ENCODE measurements at places on chromosomes 7 and 10.

DNA sequence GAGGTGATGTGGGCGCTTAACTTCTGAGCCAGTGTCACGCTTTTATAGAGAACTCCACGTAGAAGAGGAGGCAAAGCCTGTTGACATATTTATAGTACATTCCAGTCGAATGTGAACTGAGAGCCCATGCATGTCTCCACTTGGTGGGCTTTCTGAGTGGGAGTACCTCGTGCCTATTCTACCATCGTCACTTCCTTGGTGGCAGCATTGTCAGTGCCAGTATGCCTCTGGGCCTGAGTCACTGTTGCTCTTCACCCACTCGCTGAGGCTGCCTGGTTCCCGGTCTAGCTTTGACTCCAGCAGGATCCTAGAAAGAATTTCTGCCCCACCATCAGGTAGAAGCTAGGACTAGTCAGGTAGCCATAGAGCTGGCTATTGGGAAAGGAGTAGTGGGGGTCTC lies 30.0 kb upstream of the CDH23 start:
- DNase-seq = no peak

DNA sequence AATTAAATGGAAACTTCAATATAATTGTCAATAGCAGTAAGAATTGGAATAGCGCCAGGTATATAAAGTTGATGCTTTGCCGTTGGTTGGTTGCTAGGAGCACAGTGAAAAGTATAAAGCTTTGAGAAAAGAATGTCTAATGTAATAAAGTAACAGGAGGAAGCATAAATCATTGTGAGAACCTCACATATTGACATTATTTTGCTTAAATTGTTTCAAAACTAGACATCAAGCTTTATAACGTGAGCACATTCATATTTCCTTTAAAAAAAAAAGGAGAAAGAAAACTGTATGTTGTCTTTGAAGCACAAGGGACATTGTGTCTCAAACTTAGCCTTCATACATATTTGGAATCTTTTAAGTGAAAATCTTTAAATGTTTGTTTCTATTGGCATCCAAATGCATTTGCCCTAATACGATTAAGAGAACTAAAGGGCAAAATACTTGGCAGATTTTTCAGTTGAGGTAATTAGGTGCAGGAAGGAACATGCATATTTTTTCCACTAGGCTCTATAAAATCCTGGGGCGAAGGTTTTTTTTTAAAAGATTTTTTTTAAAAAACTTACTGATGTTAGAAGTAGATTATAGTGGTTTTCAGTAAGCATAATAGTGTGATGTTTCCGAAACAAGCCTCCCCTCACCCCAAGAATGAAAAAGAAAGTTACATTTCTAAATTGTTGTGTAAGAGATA lies 92.4 kb downstream of the ARID5B start:
- no peak for DNase-seq

DNA sequence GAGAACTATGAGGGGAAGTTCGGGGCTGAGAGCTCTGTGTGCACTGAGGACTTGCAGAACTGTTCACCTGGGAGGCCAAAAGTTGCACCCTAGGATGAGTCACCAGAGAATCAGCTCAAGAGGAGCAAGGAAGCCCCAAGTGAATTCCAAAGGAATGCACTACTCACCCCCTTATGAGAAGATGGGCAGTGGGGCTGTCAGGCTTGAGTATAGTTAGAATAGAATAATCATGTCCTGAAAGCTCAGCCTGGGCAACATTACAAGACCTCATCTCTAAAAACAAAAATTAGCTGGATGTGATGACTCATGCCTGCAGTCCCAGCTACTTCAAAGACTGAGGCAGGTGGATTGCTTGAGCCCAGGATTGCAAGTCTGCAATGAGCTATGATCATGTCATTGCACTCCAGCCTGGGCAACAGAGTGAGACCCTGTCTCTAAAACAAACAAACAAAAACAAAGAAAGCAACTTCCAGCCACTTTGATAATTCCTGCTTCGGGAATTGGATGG lies 30.0 kb downstream of the MAP3K8 start:
- DNase-seq = no peak

GRCh38 chr10:21002091-21002878 lies 105.2 kb upstream of the NEBL start:
- no peak for DNase-seq

DNA sequence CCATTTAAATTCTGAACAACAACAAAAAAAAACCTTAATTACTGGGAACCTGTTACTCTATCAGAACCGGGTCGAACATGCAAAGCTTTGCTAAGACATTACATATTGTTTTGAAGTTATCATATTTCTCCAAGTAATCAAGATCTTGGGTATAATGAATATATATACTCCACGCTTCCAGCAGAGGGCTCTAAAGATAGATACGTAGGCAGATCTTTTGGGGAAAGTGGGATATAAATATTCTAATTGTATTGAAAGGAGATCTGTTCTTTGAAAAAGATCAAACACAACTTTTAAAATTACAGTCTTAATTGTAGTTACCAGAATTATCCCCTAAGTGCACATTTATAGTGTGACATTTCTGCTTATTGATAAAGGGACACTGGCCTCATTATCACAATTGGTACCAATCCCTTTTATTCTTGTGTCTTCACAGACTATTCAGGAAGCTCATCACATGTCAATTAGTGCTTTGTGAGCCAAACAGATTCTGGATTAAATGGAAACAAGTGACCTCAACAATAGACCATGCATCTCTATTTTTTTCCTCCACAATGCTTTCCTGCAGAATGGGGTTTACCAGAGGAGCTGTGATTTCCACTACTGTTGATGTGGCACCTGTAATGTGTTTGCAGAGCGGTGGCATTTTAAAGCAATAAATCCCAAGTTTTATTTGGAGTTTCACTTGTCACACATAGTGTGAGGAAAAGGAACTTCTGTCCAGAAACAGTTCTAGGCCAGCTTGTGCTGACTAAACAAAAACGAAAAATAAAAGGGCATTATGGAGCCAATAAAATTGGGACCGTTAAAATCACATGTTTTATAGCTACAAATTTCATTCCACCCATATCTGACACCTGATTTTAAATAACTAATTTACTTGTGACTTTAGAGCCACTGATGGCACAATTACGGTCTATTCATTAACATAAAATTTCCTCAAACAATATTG lies 122.4 kb downstream of the CTTNBP2 start:
- peak; percentile 36 for DNase-seq

- peak; percentile 76 for DNase-seq
Observed at GRCh38 chr10:91422915-91423314, 12.8 kb downstream of the HECTD2 start.

GRCh38 chr7:55534262-55534915 lies 37.9 kb downstream of the VOPP1 start:
- no peak for DNase-seq

- no peak for DNase-seq
Observed at GRCh38 chr10:116705498-116705897, 36.9 kb downstream of the HSPA12A start.

GRCh38 chr7:88111954-88112471 lies 107.8 kb downstream of the SRI start:
- DNase-seq = no peak

- no peak for DNase-seq
Observed at GRCh38 chr10:119734396-119735332, 8.8 kb downstream of the INPP5F start.

All from NCI-H82 (cell line).